ENCODE measurements at places on chromosomes 1 and 21.

DNA sequence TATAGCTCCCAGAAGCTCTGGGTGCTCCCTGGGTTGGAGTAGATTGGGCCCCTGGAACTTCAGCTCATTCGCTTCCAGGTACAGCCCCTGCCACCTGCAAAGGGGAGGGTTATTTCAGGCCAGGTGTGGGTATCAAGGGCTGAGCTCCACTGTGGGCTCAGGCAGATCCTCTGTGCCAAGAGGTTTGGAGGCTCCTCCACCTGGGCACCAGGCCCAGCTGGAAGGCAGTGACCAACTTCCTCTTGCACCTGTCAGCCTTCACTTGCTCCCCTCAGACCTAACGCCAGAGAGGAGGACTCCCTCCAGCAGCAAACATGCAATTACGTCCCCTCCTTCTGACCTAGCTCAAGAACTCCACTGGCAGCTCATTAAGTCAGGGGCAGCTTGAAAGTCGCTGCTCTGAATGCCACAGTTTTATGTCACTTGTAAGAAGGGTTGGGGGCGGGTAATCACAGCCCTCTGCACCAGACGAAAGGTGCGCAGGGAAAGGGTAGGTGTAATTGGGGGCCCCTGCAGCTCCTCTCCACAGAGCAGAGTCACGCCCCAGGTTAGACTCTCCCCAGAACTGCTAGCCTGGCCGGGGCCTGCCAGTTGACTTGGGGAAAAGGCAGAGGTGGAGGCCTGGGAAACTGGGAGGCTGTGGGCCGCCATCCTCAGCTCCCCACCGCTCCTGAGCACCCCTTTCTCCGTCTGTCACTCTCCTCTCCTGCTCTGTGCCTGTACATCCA is 125.0 kb upstream of the TMPRSS2 start:
- DNase-seq: no peak

DNA sequence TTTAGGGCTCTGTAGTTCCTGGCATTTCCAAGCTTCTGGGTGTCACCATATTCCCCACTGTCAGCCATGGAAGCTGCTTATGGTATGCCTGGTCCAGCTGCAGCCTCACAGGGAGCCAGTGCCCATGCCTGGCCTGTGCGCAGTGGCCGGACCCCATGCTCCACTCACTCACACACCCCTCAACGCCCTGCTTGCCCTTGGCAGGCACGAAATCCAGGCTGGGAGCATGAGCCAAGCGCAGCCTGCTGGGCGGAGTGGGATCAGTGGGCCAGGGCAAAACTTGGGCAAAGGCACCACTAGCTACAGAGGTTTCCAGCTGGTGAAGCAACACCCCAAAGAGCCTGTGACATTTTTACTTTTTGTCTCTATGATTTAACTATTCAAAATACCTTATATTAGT is 520.4 kb downstream of the RWDD3 start:
- DNase-seq: no peak

- peak; percentile 2 for DNase-seq
Observed at GRCh38 chr1:113677250-113678158, 81.8 kb downstream of the PHTF1 start.

DNA sequence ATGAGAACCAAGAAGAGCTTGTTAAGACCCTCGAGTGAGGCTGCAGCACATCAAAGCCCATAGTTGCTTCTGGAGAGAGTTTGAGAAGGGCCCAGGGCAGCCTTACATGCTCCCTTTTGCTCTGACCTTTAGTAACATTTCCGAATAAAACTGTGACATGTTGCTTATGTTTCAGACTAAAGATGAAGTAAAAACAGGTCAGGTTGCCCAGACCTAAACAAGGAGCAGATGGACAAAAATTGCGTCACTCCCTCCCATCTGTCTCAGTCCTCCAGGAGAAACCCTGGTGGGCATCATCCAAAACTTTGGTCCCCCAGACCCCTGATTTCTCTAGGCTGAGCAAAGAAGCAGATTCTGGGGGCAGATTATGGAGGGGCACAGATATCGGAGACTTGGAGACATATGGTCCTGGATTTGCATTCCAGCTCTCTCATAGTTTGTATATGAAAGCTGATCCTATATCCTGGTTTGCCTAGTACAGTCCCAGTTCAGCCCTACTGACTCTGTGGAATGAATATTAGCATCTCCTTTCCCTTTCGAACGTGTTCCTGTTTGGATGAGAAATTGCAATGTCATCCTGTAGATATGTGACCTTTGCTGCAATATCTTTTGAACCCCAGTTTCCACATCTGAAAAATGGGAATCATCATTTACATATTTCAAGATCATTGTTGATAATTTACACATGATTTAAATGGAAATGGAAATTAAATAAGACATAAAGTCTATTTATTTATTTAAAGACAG is 304.9 kb upstream of the USP24 start:
- DNase-seq: no peak
